ENCODE measurements at places on chromosomes 3 and 15. TPM values are rescaled to one million over a fixed set of nuclear protein-coding genes. Genes with fewer than 3 reads are reported as not detected.

ADAMTS9 gene
- 34.1 TPM for total RNA-seq

LMAN1L gene
- total RNA-seq, result 1.6 TPM

FMN1 gene
- 17.7 TPM for total RNA-seq

EHHADH gene
- total RNA-seq, result 3.3 TPM

CLDN18 gene
- total RNA-seq, result not detected

DNA sequence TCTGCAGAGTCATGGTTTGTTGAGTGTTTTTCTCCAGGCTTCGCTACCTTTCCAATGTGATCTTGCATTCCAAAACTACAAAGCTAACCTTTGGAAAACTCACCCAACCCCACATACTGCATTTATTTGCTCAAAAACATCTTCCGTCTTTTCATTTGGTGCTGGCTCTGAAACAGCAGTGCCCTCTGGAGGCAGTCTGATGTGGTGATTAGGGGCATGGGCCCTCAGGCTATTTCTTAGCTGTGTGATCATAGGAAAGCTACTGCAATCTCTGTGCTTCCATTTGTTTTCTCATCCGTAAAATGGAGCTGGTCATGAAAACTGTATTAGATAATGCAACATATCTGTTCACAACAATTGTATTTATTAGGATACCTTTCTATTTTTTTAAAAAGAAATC lies 47.0 kb downstream of the MTHFS start:
- peak; percentile 27 for DNase-seq

DNA sequence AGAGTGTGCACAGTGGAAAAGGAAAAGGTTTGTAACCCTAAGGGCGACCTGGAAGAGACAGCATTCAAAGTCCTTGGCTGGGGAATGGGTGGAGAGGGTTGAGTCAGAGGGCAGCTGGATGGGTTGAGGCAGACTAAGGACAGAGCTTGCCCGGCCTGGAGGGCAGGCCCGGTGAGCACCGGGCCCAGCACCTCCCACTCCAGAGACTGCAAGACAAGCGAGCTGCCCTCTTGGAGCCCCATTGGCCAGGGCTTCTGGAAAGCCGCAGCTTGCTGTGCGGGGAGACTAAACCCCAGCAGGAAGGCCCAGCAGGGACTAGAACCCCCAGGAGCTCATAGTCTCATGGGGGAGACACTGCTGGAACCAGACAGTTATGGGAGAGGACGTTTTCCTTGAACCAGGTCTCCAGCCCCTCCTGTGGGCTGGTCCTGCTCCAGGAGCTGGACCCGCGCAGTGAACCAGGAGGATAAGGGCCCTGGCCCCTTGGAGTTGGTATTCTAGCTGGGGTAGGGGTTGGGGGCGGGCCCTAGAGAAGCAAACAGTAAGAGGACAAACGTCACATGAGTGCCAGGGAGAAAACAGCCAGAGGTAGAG lies 59.1 kb downstream of the RGMA start:
- peak; percentile 75 for DNase-seq

- DNase-seq, result no peak
Observed at GRCh38 chr3:156434921-156435320, 120.0 kb downstream of the SSR3 start.

GRCh38 chr3:118811236-118811732 lies 223.4 kb downstream of the IGSF11 start:
- DNase-seq, result no peak

GRCh38 chr3:58633157-58633865 lies 33.3 kb downstream of the FAM3D start:
- no peak for DNase-seq

GRCh38 chr3:101228441-101228840 lies 91.9 kb downstream of the IMPG2 start:
- no peak for DNase-seq

GRCh38 chr3:126537116-126537729 lies 13.3 kb downstream of the CHST13 start:
- no peak for DNase-seq

GRCh38 chr3:160698599-160699195 lies 21.7 kb downstream of the ARL14 start:
- no peak for DNase-seq

DNA sequence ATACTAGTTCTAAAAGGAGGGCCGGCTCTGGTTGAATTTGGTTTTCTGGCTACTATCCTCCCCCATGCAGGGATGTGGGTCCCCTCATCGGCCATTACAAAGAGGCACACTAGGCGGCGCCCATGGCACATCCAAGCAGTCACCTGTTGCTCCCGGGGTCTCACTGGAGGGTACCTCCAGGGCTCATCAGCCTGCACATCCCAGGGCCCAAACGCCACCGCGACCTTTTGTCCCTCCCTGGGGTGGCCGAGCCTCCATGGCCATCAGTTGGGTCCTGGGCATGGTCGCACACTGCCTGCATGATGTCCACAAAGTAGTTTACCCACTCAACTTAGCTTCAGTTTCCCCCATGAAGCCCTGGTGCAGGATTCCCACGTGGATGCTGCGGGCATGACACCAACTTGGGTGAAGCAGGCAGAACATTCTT lies 28.3 kb downstream of the IDH3A start:
- no peak for DNase-seq

- DNase-seq, result no peak
Observed at GRCh38 chr3:44906997-44907396, 32.6 kb downstream of the TGM4 start.

GRCh38 chr3:139586420-139587017 lies 47.0 kb upstream of the RBP1 start:
- no peak for DNase-seq

DNA sequence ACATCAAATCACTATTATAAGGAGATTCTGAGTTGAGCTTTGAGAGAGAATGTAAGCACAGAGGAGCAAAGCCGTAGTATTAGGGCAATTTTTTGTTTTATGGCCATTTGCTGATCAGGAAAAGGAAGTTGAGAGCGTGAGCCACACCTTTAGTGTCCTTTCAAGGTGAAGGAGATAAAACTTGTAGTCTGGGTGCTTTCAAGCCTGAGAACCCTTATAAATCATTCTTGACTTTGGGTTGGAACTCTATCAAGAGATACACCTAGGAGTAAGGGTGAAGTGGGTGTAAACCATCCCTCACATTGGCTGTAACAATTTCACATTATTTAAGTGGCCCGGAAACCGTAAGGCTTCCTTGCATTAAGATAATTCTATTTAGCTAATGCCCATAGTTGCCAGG lies 122.2 kb downstream of the ATG7 start:
- no peak for DNase-seq

DNA sequence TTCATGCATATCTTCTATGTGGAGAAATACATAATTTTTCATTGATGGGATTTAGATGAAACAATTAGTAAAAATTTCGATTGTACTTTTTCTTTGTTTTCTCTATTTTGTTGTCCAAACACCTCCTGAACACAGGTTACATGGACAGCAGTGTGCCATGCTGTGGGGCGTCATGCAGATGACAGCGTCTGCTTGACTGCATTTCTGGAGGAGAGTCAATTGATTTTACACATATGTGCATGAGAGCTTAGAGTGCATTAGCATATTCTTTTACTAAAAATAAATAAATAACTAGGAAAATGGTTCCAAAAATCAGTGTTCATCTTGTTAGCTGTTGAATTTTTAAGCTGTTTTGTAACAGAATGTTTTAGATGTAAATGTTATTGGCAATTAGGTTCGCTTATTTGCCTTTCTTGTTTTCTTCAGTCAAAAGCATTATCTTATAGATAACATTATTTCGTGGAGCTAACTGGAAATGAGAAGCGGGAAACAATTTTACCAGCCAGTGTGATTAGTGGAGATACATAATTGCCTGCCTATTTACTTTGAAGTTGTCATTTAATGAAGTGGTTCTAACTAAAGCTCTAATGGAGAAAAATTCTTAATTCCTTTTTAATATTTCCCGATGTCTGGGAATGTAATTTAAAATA lies 82.7 kb upstream of the VGLL3 start:
- DNase-seq, result no peak

- no peak for DNase-seq
Observed at GRCh38 chr3:110027446-110028080, 690.2 kb upstream of the DPPA4 start.

DNA sequence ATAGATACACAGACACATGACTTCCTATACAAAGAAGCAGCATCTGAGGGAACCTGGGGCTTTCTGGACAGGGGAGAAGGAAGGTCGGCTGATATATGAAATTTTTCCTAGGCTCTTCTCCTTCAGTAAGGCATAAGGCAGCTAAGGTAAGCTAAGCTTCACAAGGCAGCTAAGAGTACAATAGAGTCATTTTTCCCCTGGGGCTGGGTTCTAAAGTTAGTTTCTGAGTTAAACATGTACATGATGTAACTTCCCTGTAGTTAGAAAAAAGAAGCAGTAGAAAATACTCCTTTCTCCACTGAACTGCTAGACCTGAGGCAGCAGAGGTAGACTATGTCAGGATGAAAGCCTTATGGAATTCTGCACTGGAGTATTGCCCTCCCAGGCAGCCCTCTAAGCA lies 109.6 kb downstream of the PLD1 start:
- DNase-seq, result no peak
